ENCODE measurements at places on chromosomes 2 and 18. TPM values are rescaled to one million over a fixed set of nuclear protein-coding genes. Genes with fewer than 3 reads are reported as not detected.

UGT1A8 gene
- not detected for polyA plus RNA-seq

DNA sequence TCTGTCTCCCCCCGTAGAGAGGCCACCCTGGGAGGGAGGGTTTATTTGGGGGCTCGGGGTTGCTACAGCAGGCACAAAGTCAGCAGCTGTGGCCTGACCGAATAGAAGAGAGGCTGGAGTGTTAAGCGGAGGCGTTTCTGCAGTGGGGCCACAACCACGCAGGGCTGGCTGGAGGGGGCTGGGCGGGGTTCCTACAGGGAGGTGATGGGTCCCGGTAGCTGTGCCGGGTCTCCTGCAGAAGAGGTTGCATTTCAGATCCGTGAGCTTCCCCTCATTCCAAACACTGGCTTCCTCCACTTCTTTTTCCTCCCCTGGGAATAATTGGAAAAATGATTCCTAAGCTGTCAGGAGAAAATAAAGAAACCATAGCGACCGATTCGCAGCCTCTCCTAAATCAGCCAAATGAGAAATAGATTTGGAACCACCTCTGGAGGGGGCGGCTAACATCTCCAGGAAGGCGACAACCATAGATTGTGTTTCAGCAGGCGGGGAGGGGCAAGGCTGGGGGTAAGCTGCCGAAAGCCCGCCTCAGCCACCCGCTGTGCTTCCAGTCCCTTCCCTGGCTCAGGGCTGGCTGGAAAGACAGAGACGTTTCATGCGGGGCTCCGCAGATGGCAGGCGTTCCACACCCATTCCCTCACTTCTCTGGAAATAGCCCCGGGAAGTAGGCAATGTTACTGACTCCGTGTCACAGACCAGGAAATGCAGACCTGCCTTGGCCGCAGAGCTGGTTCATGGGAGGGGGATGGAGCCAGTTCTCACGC, 85.6 kb upstream of the TAF1B start:
- no peak for DNase-seq

DNA sequence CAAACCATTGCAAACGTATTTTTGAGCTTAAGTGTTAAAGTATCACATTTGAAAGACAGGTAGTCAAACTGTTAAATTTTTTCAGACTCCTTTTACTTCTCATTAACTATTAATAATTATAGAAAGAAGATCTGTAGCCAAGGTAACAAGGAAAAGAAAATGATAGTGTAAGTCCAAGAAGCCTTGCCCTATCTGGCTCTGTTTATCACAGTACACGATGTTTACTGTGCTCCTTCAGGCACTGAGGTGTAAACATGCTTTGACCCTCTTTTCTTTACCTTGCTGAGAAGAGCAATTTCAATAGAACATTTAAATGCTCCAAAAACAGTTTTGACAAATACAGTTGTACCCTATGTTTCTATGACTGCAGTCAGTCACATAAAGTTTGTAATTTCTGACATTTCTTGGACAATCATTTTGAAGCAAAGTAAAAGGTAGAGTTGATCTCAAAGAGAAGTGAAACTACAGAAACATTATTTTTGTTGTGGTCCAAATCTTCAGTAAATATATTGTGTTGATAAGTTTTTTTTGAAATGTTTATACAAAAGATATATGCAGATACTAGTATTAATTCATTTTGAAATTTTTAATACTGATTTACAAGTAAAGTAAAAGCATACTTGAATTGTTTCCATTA, 152.6 kb upstream of the KYNU start:
- no peak for DNase-seq

- DNase-seq: no peak
These were observed 143.6 kb downstream of the RTP5 start for GRCh38 chr2:242012956-242013764.

GRCh38 chr2:176639016-176639343, 369.7 kb downstream of the MTX2 start:
- no peak for DNase-seq
